Prostate gland (tissue), 2 donors: ENCODE measurements at places on chromosomes 5 and 9. TPM values are rescaled to one million over a fixed set of nuclear protein-coding genes. Genes with fewer than 3 reads are reported as not detected.

Gene SLC36A2
- 0.74 TPM for total RNA-seq

GRCh38 chr9:114240647-114241558, 82.0 kb upstream of the ORM1 start:
- DNase-seq: no peak

Gene PCDHA9
- 0.51 TPM for total RNA-seq

Gene PRDM9
- total RNA-seq: not detected
